ENCODE measurements at places on chromosomes 13 and 19.

DNA sequence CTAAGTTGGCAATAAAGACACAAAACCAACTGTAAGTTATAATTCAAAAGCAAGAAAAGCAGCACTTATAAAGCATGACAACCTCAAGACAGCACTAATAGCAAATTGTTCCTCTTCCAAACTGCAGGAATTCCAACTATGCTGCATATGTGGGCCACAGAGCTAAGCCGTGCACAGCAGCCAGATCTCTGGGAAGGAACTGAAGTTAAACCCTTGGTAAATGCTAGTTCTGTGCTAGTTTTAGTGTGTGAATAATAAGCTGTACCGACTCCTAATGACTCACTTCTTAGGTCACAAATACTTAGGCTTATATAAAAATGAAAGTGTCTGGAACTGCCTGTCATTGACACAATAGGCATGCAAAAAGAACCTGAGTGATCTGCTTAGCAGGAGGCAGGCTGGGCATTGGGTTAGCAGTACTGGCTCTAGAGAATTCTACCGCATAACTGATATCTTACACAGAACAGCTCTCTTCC is 21.2 kb upstream of the GTF3A start:
- peak; percentile 51 for DNase-seq

DNA sequence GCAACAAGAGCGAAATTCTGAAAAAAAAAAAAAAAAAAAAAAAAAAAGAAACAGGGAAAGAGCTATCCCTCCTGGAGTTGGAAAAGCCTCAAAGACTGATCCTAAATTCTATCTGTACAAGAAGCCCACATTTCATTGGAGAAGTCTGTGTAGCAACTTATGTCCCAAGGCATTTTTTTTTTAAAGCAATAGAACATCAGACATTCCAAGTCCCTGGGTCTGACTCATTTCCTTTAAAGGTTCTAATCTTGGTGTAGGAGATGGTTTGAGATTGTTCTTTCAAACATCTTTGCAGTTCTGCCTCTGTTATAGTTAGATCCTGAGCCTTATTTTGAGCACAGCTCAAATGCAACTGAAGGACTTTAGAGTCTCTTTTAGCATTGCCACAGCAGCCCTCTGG is 706.5 kb upstream of the MIR17HG start:
- DNase-seq: no peak

- no peak for DNase-seq
These were observed 3.4 kb upstream of the USF2 start for GRCh38 chr19:35265126-35265899.

DNA sequence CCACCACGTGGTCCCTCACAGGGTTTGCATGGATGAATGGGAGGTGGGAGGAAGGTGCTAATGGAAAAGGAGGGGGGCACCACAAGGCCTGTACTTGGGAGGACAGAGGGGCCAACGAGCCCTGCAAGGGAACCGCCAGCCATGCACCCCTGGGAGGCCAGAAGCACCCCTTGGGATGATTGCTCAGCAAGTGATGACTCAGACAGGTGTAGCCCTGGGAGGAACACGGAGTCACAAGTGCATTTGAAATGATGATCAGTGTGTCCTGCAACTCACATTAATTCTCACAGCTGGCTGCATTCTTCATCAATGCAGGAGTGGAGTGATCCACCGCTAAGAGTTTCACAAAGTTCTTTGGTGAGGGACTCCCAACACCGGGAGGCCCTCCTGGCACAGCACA is 82.8 kb upstream of the ZNF254 start:
- DNase-seq: no peak

- no peak for DNase-seq
These were observed 1.2 kb downstream of the PSPC1 start for GRCh38 chr13:19781526-19781925.

DNA sequence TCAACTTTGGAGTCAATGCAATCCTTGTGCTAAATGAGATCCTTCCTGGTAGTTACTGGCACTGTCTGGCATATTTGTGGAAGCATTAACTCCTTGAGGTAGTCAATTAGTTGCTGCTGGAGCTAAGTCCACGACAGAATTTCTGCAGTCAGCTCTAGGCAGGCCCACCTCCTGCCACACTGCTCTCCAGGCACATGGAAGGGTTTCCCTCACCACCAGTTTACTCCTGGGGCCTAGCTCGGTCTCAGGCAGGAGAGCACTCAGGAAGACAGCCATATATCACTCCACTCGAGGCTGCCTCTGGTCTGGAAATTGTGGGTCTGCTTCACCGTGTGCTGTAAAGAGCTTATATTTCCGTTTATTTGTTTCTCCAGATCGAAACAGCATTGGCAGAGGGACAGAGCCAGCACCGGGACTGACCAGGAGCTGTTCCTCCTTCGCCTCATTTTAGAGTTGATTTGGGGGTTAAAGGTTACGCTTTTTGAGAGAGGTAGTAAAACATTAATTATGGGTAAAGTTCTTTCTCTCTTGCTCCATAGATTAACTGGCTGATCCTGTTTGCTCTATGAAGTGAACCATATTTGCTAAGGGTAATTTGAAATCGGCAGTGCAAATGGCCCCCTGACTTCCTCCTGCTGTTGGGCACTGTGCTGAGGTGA is 20.6 kb upstream of the GTF3A start:
- DNase-seq: no peak

DNA sequence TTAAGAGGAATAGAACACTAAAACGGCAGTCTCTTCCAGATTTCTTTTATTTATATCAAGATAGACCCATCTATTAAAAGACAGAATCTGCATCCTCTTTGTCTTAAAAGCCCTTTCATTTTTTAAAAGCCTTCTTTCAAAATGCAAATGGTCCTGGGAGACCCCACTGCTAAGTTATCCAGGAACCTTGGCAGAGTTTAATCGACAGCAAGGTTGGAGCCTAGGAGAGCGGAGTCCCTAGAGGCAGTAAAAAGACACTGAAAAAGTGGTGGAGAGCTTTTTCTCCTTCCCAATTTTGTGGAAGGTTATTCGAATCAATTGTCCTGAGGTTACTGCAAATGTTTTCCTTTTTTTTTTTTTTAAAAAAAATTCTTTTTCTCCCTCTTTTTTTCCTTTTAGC is 294.7 kb downstream of the NALCN start:
- DNase-seq: no peak

DNA sequence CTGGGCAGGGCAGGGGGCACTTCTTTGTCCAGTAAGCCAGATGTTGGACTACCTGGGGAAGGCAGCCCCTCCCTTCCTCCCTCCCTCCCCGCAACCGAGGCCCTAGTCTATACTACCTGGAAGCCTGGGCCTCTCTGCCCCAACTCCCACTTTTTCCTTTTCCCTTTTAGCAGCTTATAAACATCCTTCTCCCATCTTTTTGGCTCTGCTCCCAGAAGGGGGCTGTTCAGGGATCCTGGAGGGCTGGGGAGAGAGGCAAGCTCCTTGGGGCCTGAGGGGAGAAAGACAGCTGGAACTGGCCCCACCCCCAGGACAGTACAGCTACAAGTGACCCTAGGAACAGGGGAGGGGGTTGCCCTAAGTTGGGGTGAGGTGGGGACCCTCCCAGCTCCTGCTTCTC is 44.9 kb downstream of the LYL1 start:
- peak; percentile 67 for DNase-seq

- peak; percentile 66 for DNase-seq
These were observed 121.6 kb upstream of the FRY start for GRCh38 chr13:31909864-31910551.

DNA sequence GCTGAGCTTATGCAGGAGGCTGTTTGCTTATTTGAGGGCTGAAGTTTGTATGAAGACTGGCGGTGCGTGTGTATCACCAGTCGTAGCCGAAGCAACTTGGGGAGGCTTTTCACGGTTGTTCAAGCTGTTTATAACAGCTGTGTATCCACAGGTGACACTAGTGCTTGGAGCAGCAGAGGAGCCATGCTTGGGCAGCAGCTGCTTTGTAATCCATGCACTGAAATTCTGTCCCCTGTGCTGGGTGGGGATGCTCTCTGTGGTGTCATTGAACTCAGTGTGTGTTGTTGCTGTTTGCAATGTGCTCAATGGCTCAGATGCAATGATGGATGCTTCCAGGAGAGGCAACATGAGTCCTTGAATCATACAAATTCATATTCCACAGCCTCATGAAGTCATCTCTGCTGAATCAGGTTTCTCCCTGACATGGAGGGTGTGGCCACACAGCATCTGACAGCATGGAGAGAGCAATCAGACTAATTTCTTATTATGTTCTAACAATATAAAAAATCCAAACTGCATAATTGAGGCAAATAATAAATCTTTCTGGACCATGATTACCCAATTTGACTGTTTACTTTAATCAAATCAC is 18.8 kb upstream of the GTF3A start:
- peak; percentile 47 for DNase-seq

DNA sequence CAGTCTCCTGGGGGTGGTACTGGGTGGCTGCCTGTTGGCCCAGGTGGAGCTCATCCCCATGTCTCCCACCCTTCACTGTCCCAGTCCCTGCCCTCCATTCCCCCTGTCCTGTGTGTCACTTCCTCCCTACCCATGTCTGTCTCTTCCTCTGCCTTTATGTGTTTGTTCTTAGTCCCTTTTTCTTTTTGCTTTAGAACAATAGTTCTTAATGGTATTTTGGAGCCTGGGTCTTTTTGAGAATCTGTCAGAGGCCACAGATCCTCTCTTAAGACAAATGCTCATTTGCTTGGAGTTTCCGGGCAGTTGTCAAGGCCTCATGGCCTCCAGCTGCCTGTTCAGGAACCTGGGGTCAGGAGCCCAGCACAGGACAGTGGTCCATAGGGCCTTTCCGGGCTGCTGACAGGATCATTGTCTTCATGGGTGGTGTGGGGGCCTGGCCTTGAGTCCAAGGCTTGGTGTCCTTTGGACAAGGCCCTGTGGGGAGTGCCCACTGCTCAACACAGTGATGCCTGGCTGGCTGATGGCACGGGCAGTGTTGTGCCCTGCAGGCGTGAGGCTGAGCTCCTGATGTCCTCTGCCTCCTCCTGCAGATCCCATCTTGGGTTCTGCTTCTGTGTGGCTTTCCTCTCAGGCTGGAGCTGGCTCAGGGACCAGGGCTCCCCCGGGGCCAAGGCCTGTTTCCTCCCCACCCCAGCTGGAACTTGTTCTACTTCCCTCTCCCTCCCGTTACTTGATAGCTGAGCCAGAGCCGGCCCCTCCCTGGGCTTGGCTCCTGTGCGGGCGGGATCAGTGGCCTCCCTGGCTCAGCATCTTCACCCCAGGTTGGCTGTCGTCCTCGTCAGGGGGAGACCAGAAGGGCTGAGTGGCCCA is 3.5 kb downstream of the EGLN2 start:
- DNase-seq: no peak

DNA sequence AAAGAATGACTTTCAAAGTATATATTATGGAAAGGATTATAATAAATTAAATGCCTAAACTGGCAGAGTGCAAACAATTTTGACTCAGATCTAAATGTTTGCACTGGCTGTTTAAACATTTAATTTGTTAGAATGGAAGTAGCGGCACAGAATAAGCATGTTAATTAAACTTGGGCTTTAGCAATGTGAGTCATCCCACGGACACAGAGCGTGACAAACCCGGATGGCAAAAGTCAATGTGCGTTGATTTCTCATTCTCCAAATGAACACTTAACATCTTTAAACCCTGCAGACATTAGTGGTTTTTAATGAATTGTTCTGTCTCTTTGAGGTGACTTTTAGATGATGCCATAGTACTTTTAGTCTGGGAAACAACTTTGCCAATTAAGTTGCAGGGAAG is 38.4 kb downstream of the PCDH8 start:
- DNase-seq: no peak

DNA sequence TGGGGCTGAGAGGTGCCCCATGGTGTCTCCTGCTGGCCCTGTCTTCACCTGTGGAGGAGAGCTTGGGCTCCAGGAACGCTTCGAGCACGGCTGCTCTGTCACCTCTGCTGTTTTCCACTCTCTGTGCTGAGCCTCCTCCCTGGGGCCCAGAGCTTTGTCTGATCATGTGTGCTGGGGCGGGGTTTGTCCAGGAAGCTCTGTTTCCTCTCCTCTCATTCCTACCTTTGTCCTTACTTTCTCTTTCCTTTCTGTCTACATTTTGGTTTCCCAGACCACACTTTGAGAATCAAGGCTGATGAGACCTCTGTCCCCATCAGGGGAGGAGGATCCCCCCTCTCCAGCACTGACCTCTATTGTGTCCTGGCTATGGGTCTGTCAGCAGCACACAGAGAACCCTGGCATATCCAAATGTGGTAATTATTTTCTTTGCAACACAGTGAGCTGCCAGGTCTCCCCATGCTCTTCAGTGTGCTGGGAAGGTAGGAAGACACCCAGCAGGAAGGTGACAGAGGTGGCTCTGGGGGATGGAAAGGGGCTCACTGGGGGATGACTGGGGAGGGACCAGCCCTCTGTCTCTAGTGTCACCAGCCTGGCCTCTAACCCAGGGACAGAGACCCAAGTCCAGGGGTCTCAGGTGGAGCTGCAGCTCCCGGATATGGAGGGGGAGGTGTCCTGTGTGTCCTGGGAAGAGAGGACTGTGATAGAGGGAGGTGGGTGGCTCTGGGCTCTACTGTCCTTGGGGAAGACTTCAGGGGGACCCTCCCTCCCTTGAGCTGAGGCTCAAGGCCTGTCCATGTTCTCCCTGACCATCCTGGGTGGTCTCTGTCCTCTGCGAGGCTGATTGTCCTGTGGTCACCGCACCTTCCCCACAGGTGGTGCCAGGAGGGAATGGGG is at the start of gene CEACAM1:
CEACAM1 (minus strand) TSS at position 128 of the 894 bp plus-strand sequence; CDS start at position 21, 107 bp downstream.
- DNase-seq: no peak

- DNase-seq: no peak
These were observed 16.2 kb downstream of the CARS2 start for GRCh38 chr13:110689711-110690110.

DNA sequence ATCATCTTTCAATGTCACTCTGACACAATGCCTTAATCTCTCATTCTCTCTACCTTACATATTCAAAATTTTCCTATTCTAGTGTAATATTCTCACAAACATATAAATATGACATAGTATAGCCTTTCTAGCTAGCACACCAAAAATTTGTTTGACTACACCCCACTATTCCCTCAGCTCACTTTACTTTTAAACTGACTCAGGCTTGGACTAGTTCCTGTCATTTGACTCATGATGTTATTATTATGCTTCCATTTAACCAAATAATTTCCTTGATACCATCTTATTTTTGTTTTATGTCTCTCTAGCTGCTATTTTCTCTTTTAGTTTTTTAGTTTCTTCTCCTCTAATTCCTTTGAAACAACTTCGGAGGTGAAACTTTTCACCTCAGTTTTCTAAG is 1745.6 kb upstream of the PCDH20 start:
- DNase-seq: no peak

DNA sequence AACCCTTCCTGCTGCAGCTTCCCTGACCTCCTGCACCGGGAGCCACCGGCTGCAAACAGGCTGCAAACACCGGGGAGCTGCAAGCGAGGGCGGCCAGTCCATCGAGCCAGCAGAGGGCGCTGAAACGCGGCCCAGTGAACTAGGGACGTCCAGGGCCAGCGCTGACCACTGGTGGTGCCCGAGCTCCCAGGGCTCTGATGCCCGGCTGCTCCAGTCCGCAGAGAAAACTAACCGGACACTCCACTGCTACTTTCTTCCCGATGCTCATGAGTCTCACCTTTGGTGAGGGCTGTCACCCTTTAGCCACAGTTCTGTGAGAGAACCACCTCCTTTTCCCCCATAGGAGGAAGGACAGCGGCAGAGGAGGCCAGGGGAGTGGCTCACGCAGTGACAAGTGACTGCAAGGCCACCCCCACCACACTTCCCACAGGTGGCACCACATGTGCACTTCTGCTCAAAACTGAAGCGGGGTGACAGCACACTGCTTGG is 82.8 kb upstream of the MTIF3 start:
- DNase-seq: peak; percentile 72

- no peak for DNase-seq
These were observed 38.8 kb downstream of the CCDC169 start for GRCh38 chr13:36258831-36259230.
